ENCODE measurements at places on chromosomes 2 and 18. TPM values are rescaled to one million over a fixed set of nuclear protein-coding genes. Genes with fewer than 3 reads are reported as not detected.
A peak's percentile ranks its signal among the peaks of the same experiment; 100 is the strongest.

BCL2L11 gene
- total RNA-seq, result 8.0 TPM

CYP1B1 gene
- total RNA-seq, result 827 TPM

IL1A gene
- not detected for total RNA-seq

NRP2 gene
- total RNA-seq, result 183 TPM

DNER gene
- 0.36 TPM for total RNA-seq

ALPG gene
- total RNA-seq, result not detected

FEV gene
- total RNA-seq, result not detected

COPS9 gene
- 70.2 TPM for total RNA-seq

SLC35G4 gene
- not detected for total RNA-seq

FAP gene
- total RNA-seq, result 582 TPM

AGXT gene
- total RNA-seq, result not detected

MC2R gene
- not detected for total RNA-seq

CHRNG gene
- total RNA-seq, result not detected

DNA sequence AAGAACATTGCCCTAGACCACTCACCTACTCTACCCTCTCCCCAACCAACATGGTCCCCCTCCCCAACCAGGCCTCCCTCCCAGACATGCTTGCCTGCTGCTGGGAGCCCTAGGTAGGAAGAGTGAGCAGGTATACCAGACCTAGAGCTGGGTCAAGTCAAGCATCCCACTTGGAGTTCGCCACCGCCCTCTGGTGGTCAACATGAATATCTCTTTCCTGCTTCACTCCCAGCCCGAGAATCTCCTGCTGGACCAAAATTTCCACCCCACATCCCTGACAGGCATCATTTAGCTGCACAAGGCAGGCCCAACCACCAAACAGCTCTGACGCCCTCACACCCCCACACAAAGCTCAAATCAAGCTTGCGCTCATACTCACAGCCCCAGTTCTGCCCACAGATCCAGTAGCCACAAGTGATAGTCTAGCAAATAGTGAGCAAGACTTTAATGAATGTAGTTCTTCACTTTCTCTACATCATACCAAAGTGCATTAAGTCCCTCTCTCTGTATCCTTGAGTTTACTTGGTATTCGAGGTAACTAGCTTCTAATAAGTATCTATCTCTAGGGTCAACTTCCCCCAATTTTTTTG, 116.0 kb downstream of the TNS1 start:
- peak; percentile 96 for DNase-seq

DNA sequence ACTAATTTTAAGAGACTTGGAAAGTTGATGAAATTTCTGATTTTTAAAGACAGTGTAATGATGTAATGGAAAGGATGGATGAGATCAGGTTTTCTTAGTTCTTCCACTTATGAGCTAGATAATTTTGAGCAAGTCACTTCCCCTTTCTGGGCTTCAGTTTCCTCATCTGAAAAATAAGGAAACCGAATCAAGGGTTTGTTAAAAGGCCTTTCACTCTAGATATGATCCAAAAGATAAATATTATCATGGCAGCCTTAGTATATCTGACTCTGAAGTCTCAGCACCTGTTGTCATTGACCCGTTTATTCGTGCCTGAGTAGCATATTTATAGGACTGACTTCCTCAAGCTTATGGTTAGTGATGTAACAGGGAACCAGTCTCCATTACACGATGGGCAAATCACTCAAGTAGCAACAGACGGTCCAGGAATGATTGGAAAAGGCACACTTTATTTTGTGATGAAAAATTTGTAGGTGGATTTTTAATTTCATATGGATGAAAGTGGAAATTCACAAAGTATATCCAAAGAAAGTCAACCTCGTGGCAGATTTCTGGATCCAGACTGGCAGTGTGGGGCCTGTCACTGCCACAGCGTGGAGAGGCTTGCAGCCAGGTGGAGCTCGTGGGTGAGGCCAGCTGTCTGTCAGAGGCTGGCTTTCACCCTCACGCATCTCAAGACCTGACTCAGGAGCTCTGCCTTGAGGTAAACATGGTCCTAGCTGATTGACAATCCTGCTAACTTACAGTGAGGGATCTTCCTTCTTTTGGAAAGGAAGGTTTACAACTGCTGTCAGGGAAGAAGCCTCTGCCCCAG, 137.9 kb upstream of the CXCR4 start:
- DNase-seq, result no peak

GRCh38 chr18:26685438-26686157, 137.2 kb upstream of the KCTD1 start:
- no peak for DNase-seq

- DNase-seq, result no peak
Observed at GRCh38 chr2:220744861-220745260, 827.2 kb downstream of the EPHA4 start.

DNA sequence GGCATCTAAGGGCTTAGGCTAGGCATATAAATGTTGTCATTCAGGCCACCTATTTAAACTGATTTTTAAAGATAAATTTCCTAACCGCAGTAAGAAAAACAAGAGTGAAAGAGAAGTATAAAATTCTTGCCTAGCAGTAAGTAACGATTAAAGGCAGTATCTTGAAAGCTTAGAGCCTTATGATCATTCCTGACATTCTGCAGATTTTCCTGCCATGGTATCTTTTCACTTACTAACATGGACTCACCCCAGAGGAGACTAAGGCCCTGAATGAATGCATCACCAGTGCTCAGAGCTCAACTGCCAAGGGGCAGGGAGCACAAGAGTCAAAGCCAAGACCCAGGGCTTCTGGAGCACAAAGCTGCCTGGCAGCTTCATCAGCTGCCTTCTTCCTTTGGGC, 133.1 kb downstream of the GCA start:
- no peak for DNase-seq

GRCh38 chr2:31136732-31137131, 1.5 kb downstream of the GALNT14 start:
- peak; percentile 79 for DNase-seq

GRCh38 chr2:2901384-2902345, 476.0 kb downstream of the EIPR1 start:
- no peak for DNase-seq

DNA sequence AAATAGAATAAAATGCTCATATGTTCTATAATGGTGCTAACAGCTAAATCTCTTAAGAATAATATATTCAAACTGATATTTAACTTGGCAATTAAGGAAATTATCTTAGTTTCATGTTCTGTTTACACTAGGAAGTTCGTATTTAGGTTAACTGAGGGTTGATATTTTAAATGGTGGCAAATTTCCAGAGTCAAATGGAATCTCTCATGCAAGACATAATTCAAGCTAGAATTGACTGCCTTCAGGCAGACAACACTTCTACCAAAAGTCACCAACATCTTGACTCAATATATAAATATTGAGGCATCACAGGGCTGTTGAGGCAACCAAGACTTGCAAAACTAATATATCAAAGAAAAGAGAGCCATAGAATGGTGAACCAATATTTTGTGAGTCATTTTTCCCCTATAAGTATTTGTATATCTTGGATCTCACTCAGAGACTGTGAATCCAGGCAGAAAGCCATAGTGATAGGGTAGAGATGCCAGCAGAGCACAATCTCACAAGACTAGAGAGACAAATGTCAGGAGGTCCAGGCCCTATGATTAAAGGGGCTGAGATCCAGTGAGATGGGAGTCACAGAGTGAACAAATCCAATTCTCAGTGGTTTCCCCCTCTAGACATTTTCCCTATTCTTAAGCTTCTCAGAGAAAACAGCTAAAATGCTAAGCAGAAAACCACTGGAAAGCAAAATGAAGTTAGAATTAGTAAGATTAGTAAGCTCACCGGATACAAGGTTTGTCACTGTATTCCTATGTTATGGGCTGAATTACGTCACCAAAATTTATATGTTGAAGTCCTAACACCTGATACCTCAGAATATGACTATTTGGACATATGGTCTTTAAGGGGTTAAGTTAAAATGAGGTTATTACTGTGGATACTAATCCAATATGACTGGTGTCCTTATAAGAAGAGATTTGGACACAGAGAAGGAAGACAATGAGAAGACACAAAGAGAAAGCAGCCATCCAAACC, 358.2 kb upstream of the UBE2E3 start:
- no peak for DNase-seq

DNA sequence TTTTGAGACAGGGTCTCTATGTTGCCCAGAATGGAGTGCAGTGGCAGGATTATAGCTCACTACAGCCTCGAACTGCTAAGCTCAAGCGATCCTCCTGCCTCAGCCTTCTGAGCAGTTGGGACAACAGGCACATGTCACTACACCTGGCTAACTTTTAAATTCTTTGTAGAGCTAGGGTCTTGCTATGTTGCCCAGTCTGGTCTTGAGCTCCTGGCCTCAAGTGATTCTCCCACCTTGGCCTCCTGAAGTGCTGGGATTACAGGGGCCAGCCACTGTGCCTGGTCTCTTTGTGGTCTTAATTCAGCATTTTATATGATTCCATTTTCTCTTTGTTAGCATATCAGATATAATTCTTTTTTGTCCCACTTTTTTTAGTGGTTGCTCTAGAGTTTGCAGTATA, 34.1 kb downstream of the CEP192 start:
- no peak for DNase-seq

DNA sequence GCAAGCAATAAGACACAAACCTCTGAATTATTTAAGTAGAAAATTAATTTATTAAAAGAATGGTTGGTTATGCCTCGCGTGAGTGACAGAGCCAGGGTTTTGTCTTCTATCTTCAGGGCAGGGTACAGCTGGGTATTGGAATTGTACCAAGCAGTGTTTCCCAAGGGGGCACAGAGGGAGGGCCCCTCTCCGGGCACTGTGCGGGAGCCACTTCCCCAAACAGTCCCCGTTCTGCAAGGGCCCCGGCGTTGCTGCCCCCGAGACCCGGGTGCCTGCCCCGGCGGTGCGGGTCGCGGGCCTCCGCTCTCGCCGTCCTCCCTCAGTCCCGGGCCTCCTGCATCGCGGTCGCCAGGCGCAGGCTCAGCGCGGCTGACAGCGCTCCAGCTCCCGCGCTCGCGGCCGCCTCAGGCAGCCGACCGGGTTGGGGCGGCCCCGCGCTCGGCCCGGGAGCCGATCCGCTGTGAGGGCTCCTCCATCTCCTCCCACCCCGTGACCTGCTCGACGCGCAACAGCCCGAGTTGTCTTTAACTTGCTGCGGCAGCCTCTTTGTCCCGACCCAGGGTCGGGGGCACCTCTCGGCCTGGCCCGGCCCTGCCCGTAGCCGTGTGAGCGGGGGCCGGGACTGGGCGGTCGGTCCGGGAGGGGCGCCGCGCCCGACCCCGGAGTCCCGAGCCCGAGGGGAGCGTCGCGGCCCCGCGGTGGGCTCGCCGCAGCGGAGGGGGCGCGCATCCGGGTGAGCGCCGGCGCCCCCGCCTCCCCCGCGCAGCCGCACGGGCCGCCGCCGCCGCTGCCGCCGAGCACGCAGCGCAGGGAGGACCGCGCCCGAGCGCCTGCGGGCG, 620 bp upstream of the GALNT1 start:
- peak; percentile 96 for DNase-seq

- DNase-seq, result peak; percentile 21
Observed at GRCh38 chr2:160317181-160318099, 117.4 kb upstream of the ITGB6 start.

GRCh38 chr2:102657770-102658169, 38.4 kb downstream of the SLC9A2 start:
- no peak for DNase-seq

DNA sequence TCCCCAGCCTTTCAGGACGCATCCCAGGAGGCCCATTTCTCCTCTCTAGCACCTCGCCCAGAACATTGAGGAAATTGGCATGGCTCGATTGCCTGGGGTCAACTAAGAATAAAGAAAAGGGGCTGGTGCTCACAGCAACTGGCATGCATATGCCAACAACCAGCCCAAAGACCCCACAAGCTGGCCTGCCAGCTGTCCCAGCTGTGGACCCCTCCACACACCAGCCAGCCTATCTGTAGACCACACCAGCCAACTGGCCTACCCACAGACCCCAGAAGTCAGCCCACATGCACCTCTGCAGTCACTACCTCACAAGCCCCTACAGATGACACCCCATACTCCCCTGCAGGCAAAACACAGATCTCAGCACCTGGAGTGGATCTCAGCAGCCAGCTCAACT, 123.8 kb upstream of the ID2 start:
- DNase-seq, result no peak

- no peak for DNase-seq
Observed at GRCh38 chr2:122191331-122191730, 435.9 kb downstream of the TSN start.

DNA sequence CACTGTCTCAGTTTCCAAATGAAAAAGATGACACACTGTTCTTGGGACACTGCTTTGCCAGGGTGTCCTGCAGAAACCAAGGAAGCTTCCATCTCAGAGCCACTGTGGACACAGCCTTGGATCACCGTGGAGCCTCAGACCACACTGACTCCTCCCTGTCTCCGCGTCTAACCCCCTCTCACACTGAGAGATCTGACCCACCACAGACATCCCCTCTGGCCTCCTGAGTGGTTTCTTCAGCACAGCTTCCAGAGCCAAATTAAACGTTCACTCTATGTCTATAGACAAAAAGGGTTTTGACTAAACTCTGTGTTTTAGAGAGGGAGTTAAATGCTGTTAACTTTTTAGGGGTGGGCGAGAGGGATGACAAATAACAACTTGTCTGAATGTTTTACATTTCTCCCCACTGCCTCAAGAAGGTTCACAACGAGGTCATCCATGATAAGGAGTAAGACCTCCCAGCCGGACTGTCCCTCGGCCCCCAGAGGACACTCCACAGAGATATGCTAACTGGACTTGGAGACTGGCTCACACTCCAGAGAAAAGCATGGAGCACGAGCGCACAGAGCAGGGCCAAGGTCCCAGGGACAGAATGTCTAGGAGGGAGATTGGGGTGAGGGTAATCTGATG, 113.4 kb upstream of the PKDCC start:
- peak; percentile 30 for DNase-seq

GRCh38 chr2:152483276-152484063, 148.5 kb downstream of the FMNL2 start:
- DNase-seq, result no peak

All from osteoblast (primary cell).